Thymus (tissue), 14 donors: ENCODE measurements at places on chromosomes 5 and 9. TPM values are rescaled to one million over a fixed set of nuclear protein-coding genes. Genes with fewer than 3 reads are reported as not detected.

- no peak for DNase-seq
Measured at GRCh38 chr9:124040935-124041816, 29.6 kb downstream of the LHX2 start.

DNA sequence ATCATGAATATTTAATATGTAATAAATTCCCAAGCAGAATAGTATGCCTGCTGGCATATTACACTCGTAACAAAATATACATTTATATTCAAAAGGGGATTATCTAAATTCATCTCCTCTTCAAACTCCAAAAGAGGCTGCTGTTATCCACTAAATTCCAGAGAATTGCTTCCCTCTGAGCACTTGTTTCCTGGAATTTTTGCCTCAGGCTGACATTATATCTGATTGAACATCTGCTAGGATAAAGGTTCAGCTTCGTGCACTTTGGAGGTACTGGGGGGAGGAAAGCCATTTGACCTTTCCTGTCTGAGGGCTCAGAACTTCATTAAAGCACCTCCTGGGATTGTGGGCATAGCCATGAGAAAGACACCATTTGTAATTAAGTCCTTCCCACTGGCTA lies 4.3 kb upstream of the HAPLN1 start:
- no peak for DNase-seq

DNA sequence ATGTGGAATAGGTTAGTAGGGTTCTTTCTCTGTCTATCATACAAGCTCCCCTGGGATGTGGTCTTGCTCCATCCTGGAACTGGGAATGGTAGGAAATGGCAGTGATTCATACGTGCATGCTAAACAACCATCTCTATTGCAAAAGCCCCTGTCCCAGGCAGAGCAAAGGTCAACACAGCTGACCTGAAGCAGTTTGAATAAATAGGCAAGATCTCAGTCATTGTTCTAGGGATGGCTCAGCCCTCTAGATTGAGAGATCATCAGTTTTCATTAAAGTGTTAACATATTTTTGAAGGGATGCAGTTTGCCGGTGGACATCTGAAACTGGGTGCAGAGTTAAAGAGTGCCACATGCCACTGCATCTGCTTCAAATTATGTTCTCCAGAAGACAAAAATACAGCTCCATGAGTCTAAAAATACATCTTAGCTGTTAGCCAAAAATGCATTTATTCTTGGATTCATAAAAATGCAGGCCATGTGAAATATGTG lies 224.1 kb downstream of the ESM1 start:
- DNase-seq = no peak

The LCN9 gene
- polyA plus RNA-seq = not detected

The HTR1A gene
- polyA plus RNA-seq = not detected

DNA sequence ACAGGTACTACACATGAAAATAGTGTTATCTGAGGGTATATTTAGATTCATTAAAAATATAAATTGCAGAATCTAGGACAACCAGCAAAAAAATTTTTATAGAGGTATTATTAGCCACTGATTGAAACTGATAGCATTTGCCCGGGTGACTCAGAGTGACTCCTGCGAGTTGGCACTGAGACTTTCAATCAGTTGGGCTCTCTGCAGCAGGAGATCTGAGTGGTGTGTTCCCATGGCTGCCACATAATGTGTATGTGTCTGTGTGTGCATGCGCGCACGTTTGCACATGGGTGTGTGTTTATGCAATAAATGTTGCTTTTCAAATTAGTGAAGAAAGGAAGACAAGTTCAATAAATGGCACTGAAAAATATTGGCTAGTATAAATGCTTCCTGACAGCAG lies 100.1 kb upstream of the MRPS30 start:
- DNase-seq = no peak
